ENCODE measurements at places on chromosomes 2 and 18.

GRCh38 chr2:231877533-231878456, 48.4 kb downstream of the NPPC start:
- no peak for DNase-seq

DNA sequence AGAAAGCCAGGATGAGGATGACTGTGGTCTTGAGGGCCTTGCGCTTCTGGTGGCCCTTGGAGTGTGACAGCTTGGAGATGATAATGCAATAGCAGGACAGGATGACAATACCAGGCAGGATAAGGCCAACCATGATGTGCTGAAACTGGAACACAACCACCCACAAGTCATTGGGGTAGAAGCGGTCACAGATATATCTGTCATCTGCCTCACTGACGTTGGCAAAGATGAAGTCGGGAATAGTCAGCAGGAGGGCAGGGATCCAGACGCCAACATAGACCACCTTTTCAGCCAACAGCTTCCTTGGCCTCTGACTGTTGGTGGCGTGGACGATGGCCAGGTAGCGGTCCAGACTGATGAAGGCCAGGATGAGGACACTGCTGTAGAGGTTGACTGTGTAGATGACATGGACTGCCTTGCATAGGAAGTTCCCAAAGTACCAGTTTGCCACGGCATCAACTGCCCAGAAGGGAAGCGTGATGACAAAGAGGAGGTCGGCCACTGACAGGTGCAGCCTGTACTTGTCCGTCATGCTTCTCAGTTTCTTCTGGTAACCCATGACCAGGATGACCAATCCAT, 2.7 kb downstream of the CXCR4 start:
- no peak for DNase-seq

DNA sequence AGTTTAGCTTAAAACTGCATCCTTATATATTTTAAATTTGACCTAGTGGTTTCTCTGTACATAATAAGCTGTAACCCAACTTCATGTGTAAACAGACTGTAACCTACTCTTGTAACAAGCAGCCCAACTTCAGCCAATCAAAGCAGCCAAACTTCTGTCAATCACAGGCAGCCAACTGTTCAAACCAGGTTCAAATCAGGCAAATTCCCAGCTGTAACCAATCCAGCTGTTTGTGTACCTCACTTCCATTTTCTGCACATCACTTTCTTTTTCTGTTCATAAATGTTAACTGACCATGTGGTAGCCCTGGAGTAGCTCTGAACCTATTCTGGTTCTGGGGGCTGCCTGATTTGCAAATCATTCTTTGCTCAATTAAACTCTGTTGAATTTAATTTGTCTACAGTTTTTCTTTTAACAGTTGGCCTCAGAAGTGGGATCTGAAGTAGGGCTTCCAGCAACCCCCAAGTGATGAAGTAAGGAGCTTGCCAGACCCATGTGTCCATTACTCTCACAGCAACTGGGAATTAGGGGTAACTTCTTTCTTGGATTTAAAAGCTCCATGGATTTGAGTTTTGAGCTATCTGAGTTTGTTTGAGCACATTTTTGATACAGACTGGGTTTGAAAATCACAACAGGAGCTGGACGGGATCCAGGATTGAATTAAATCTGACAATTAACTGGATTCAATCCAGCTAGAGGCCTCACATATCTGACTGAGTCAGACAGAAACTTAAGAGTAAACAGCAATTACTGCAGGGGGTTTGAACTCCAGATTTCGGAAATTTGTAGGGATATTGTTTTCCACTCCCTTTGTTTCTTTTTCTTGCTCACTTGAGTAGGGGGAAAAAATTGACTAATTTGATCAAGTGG, 1569.7 kb upstream of the SLC39A10 start:
- DNase-seq = no peak

DNA sequence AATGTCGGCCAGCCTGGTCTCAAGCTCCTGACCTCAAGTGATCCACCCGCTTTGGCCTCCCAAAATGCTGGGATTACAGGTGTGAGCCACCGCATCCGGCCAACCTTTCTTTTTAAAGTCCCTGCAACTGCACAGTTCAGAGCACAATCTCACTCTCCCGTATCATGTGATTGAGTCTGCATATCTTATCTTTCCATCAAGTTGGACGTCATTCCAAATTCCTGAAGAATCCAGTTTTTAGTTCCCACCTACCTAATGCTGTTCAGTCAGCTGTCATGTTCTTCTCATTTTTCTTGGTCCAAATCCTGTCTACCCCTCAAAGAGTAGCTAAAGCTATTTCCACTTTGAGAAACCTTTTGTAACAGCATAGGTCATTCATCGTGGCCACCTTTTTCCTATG, 110.8 kb upstream of the FBXO11 start:
- no peak for DNase-seq

GRCh38 chr2:147910990-147911473, 66.2 kb downstream of the ACVR2A start:
- no peak for DNase-seq

GRCh38 chr2:239081046-239081445, 233.2 kb downstream of the TWIST2 start:
- no peak for DNase-seq

GRCh38 chr2:218983263-218983933, 1.6 kb downstream of the FEV start:
- no peak for DNase-seq

DNA sequence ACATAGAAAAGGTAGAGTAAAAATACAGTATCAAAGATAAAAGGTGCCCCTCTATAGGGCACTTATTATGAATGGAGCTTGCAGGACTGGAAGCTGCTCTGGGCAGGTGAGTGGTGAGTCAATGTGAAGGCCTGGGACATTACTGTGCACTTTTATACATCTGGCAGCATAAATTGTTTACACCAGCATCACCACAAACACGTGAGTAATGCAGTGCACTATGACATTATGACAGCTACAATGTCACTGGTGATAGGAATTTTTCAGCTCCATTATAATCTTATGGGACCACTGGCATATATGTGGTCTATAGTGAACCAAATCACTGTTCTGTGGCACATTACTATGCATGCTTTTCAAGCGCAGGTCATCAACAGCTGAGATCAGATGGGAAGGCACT, 48.1 kb downstream of the TPGS2 start:
- DNase-seq = no peak

- DNase-seq = no peak
These were observed 97.1 kb downstream of the MGAT5 start for GRCh38 chr2:134351016-134351415.

DNA sequence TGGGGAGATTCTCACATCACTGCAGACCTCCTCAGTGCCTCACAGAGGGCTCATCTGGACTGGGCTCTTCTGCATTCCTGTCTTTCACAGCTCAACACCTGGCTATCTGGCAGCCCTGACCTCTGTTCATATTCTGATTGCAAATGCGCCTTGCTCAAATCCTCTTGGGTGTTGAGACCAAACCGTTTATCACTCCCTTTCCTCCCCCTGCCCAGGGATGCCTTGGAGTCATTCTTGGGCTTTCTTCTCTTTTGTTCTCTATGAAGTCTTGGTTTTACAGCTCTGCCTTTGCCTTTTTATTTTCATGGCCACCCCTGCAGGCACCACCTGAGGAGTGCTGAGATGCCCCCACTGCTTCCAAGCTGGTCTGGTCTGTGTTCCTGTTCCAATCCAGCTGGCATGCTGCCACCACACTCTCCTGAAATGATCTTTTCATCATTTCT, 26.3 kb downstream of the TUBB6 start:
- no peak for DNase-seq

DNA sequence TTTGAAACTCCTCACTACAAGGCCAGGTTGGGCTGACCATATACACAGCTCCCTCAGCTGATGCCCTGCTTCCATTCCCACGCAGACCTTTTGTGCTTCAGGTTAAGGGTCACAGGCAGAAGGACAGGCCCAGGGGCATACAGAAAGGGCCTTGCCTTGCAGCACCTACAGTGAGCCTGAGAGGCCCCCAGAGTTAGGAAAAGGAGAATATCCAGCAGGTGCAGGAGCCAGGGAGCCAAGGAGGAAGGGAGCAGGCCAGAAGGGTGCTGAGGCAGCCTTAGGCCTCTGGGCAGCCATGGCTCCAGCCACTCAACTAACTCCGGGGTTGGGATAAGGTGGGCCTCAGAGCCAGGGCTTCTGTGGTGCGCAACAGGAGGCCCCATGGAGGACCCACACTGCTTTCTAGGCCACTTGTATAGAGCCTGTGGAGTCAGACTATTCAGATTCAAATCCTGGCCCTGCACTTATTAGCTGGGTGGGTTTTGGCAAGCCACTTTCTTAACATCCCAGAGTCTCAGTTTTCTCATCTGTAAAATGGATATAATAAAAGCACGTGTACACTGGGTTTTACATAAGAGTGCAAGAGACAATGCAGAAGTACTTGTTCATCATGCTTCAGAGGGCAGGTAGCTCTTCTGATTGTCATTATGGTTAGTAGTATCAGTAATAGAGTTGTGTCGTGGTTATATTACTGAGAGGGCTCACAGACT, 214.6 kb upstream of the HAAO start:
- no peak for DNase-seq

DNA sequence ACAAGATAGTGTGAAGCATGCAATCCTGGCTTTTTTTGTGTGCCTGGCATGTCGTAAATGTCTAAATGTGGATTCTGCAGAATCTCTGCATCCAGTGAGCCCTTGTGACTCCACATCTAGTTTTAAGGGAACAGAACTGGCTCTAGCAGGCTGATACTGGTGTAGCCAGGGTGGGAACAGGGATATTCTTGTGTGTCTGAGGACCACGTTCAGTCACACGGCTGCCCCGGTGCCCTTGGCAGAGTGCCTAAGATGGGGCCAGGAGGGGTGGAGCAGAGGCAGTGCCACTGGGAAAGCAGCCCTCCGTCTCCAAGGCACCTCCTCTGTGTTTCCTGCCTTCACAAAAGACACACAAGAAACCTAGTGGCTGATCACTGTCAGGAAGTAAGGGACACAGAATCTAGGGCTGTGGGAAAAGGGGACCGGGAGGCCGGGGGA, 91.5 kb upstream of the PARD3B start:
- no peak for DNase-seq

DNA sequence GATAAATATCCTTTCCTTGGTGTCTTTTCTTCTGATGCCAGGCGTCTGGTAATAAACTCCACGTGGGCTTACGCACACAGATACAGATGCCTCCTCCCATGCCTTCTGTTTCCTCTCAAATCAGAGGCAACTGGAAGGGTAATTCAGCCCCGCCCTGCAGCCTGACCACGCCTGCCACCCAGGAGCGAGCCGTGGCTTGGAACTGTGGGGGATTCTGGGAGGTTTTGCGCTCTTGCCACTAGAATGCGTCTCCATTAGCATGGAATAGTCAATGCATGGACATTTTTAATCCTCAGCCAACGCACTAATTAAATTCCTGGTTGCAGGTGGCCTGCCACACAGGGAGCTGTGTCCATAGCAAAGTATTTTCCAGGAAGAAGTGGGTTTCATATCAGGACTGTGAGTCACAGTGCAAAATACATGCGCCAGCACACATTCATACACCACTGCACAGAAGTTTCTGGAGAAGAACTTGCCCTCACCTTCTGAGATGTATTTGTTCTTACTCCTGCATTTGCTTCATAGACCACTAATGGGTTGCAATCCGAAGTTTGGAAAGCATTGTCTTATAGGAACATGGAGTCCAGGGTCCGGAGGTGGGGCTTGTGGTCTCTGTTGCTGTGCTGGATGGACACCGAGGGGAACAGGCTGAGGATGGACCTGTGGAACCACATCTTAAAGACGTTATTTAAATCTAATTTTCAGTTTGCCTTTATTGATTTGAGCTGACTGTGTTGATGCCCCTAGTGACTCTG, 151.4 kb downstream of the LDLRAD4 start:
- DNase-seq = no peak

- DNase-seq = no peak
These were observed 226.7 kb downstream of the HNMT start for GRCh38 chr2:138190999-138191398.

- no peak for DNase-seq
These were observed 44.6 kb downstream of the SMAD4 start for GRCh38 chr18:51074605-51075004.

GRCh38 chr2:151907286-151908203, 79.3 kb upstream of the ARL5A start:
- DNase-seq = no peak

DNA sequence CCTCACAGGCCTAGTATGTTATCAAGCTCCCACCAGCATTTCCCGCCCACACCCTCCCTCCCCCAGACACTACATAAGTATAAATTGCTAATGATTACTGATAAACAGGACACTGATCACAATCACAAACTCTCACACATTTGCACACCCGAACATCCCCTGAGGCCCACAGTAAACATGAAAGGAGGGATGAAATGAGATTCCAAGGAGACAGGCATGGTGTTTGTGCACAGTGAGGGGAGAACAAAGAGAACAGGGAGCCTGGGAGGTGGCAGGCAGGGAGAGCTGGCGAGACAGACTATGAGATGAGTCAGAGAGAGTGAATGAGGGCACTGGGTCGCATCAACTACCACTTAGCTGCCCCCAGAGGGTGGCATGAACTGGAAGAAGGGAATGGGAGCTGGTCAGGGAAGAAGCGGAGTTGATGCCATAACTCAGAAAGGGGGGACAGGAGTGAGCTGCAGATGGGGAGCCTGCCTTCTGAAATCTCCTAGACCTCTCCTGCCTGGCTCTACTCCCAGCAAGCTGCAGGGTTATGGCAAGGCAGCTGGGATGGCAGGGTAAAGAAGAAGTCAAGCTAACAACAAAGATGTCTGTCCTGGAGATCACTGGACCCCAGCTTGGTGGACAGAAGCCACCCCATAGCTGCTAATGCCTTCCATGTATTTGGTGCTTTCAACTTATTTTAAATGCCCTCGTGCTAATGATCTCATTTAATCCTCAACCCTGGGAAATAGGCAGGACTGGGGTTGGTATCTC, 5.1 kb downstream of the KIF3C start:
- no peak for DNase-seq

GRCh38 chr18:75785206-75785605, 357.7 kb upstream of the SMIM21 start:
- DNase-seq = no peak

DNA sequence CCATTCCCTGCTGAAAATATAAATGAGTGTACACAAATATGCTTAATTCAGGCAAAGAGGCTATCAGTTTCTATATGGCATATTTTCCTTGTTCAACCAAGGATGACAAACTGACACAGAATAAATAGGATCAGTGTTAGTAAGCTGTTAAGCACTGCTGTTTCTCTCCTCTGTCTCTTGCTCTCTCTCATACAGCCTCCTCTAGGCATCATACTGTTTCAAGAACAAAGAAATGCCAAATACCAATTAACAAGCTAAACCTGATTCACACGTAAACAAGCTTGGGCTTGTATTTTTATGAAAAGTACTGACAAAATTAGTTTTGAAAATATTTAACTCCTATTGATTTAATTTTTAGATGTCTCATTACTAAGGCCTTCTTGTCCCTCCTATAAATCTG, 1027.2 kb upstream of the ACVR2A start:
- DNase-seq = no peak
